Gastroesophageal sphincter (tissue), 4 donors: ENCODE measurements at places on chromosomes 7 and 10. TPM values are rescaled to one million over a fixed set of nuclear protein-coding genes. Genes with fewer than 3 reads are reported as not detected.
A peak's percentile ranks its signal among the peaks of the same experiment; 100 is the strongest.

- no peak overlapping the region for H3K4me3 ChIP-seq
- H3K4me1 ChIP-seq: peaks cover 7% of the 10 kb centered on the region
- no peaks in the 10 kb centered on the region for H3K36me3 ChIP-seq
- H3K27me3 ChIP-seq: peaks cover 7% of the 10 kb centered on the region
- no peak for ATAC-seq
- no peak overlapping the region for H3K27ac ChIP-seq
Measured at GRCh38 chr10:28938745-28939144, 261.4 kb downstream of the BAMBI start.

- H3K27me3 ChIP-seq: peaks cover 50% of the 10 kb centered on the region
- H3K27ac ChIP-seq: no peak overlapping the region
- ATAC-seq: no peak
- no peaks in the 10 kb centered on the region for H3K36me3 ChIP-seq
- peak overlapping the region; percentile 49 for H3K4me3 ChIP-seq
- peaks cover 11% of the 10 kb centered on the region for H3K4me1 ChIP-seq
Measured at GRCh38 chr10:84541289-84541637, 212.9 kb downstream of the CCSER2 start.

DNA sequence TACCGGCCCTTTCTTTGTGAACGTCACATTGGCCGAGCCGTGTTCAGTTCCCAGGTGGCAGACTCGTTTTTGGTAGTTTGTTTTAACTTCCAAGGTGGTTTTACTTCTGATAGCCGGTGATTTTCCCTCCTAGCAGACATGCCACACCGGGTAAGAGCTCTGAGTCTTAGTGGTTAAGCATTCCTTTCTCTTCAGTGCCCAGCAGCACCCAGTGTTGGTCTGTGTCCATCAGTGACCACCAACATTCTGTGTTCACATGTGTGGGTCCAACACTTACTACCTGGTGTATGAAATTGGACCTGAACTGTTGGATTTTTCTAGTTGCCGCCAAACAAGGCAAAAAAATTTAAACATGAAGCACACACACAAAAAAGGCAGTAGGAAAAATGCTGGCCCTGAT, 9.9 kb upstream of the CSGALNACT2 start:
- H3K36me3 ChIP-seq: no peaks in the 10 kb centered on the region
- no peak overlapping the region for H3K27ac ChIP-seq
- ATAC-seq: no peak
- H3K4me1 ChIP-seq: no peaks in the 10 kb centered on the region

DNA sequence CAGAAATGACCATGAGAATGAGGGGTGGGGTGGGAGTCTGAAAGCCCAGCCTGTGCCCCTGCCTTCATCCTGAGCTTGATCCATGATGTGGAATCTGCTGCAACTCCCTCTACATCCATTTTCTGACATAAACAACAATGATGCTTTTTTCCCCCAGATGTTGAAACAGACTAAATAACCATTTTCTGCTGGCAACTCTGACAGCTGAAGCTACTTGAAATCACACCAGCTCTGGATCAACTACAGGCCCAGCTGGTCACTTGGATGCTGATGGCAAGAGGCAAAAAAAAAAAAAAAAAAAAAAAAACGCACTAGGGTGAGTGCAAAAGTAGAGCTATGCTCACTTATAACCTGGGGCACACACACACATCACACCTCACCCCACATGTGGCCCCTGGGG, 74.2 kb downstream of the FAM107B start:
- H3K27me3 ChIP-seq: no peaks in the 10 kb centered on the region
- no peak for ATAC-seq
- H3K4me1 ChIP-seq: no peaks in the 10 kb centered on the region
- no peaks in the 10 kb centered on the region for H3K36me3 ChIP-seq
- H3K27ac ChIP-seq: no peak overlapping the region

GRCh38 chr10:7696545-7696944, 6.6 kb upstream of the ITIH2 start:
- peak overlapping the region; percentile 37 for H3K27ac ChIP-seq
- ATAC-seq: peak; percentile 83
- H3K36me3 ChIP-seq: no peaks in the 10 kb centered on the region
- H3K27me3 ChIP-seq: peaks cover 9% of the 10 kb centered on the region

DNA sequence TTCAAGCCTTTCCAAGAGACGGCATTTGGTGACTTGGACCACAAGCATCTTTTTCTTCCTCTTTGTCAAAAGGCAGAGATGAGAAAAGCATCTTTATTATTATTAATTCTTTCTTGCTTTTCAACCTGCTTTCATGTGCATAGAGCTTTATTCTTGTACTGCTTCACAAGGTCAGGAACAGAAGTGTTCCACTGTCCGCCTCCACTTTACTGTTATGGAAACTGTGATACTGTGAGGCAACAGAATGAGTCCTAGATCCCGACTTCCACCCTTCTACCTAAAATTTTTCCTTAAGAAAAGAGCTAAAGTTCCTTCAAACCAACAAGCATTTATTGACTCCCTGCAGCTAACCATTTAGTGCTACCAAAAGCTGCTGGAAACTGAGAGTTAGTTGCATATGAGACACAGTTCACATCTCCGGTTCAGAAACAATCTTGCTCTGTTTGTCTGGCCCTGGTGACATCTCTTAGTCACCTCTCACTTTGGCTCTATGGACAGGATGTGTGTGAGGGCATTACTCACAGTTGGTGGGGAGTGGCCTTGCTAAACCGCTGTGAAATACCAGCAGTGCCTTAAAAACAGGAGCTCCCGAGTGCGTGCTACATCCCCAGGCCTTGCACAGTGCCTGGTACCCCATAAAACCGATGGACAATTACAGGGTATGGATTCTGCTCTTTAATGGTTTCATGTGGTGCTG, 77.1 kb upstream of the TRIL start:
- H3K4me3 ChIP-seq: no peak overlapping the region
- no peaks in the 10 kb centered on the region for H3K4me1 ChIP-seq
- no peaks in the 10 kb centered on the region for H3K27me3 ChIP-seq
- ATAC-seq: peak; percentile 51

- peaks cover 6% of the 10 kb centered on the region for H3K4me1 ChIP-seq
- H3K4me3 ChIP-seq: no peak overlapping the region
- no peaks in the 10 kb centered on the region for H3K27me3 ChIP-seq
- peak overlapping the region; percentile 41 for H3K27ac ChIP-seq
- ATAC-seq: no peak
Measured at GRCh38 chr10:114329634-114330365, 74.5 kb downstream of the AFAP1L2 start.

- no peak overlapping the region for H3K4me3 ChIP-seq
- H3K4me1 ChIP-seq: no peaks in the 10 kb centered on the region
- no peak overlapping the region for H3K27ac ChIP-seq
- no peaks in the 10 kb centered on the region for H3K27me3 ChIP-seq
- H3K36me3 ChIP-seq: no peaks in the 10 kb centered on the region
- ATAC-seq: no peak
Measured at GRCh38 chr7:12839508-12840153, 152.2 kb downstream of the ARL4A start.

- ATAC-seq: no peak
- no peaks in the 10 kb centered on the region for H3K27me3 ChIP-seq
- H3K4me1 ChIP-seq: no peaks in the 10 kb centered on the region
- no peak overlapping the region for H3K4me3 ChIP-seq
- no peaks in the 10 kb centered on the region for H3K36me3 ChIP-seq
Measured at GRCh38 chr10:114015708-114016107, 28.0 kb upstream of the ADRB1 start.

DNA sequence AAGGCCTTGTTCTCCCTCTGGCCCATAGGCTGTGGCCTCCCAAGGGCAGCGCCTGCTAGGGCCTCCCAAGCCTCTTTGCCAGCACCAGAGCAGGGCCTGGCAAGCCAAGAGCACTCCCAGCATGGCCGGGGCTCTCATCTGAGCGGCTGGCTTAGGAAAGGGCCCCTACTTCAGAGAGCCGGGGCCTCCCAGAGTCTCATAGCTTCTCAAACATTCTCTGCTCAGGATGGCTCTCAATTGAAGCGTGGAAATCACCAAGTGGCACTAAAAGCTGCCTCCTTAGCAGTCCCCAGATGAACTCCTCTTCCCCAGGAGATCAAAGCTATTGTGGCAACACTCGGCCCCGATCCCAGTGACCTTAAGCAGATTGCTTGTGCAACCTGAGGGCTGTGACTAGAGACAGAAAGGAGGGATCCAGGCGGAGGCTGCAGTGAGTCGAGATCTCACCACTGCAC, 69.4 kb downstream of the FAM53B start:
- H3K27me3 ChIP-seq: no peaks in the 10 kb centered on the region
- no peak overlapping the region for H3K4me3 ChIP-seq
- no peak overlapping the region for H3K27ac ChIP-seq
- peaks cover 7% of the 10 kb centered on the region for H3K36me3 ChIP-seq
- H3K4me1 ChIP-seq: peaks cover 96% of the 10 kb centered on the region

GRCh38 chr7:52017802-52018679, 701.4 kb upstream of the COBL start:
- no peak for ATAC-seq
- no peak overlapping the region for H3K27ac ChIP-seq
- no peaks in the 10 kb centered on the region for H3K36me3 ChIP-seq
- no peaks in the 10 kb centered on the region for H3K4me1 ChIP-seq

- ATAC-seq: no peak
- H3K27ac ChIP-seq: no peak overlapping the region
- H3K27me3 ChIP-seq: no peaks in the 10 kb centered on the region
- H3K4me1 ChIP-seq: peaks cover 25% of the 10 kb centered on the region
Measured at GRCh38 chr7:6256109-6256483, 16.3 kb downstream of the CYTH3 start.

DNA sequence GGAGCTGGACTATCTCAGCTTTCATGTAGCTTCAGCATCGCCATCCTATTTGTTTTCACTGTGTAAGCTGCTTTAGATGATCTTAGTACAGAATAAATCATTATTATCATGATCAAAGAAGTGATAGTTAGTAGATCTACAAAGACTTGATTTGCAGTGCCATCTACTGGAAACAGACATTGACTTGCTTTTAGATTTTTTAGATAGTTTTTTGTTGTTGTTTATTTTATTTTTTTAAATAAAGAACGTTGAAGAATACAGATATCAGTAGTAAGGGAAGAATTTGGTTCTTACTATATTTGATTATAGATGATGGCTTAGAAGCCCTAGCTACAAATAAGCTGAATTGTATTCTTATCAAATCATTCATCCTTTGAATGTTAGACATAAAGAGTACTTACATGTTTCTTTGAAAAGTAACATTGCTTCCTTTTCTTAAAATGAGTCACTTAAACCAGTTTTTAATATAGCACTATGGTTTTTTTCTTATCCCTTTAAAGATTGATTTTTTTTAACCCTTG, 6.3 kb upstream of the SFMBT2 start:
- H3K27me3 ChIP-seq: peaks cover 26% of the 10 kb centered on the region
- no peak overlapping the region for H3K4me3 ChIP-seq
- no peak overlapping the region for H3K27ac ChIP-seq

DNA sequence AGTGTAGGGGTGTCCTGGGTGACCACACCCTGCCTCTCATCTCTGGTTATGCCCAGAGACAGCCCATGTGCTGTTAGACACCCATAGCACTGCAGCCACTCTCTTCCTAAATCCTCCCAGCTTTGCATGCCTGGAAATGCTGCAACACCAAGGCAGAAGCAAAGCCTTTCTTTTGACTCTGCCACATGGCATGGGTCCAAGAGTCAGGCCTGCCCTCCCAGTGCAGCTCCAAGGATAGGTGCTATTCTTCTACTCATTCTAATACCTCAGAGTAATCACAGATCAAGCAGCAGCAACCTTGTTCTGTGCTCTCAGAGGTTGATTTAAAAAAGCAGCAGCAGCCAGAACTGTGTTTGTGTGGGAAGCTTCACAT, 23.4 kb downstream of the FRMPD2 start:
- H3K36me3 ChIP-seq: no peaks in the 10 kb centered on the region
- no peaks in the 10 kb centered on the region for H3K4me1 ChIP-seq
- H3K4me3 ChIP-seq: no peak overlapping the region
- no peaks in the 10 kb centered on the region for H3K27me3 ChIP-seq

DNA sequence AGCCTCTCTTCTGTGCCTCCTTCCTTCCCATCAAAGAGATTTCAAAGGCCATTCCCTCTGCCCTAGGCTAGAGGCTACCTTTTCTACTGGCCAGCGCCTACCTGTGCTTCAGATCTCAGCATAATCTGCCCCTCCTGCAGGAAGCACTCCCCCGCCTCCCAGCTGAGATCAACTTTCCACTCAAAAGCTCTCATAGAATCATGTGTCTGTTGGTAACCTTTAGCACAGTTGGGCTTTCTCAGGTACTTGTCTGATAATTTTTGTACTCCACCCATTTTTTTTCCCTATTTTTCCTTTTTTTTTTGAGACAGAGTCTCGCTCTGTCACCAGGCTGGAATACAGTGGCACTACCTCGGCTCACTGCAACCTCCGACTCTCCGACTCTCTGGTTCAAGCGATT, 231.0 kb upstream of the PRSS58 start:
- no peaks in the 10 kb centered on the region for H3K4me1 ChIP-seq
- H3K36me3 ChIP-seq: no peaks in the 10 kb centered on the region
- no peak overlapping the region for H3K27ac ChIP-seq
- no peak overlapping the region for H3K4me3 ChIP-seq
- H3K27me3 ChIP-seq: peaks cover 15% of the 10 kb centered on the region

DNA sequence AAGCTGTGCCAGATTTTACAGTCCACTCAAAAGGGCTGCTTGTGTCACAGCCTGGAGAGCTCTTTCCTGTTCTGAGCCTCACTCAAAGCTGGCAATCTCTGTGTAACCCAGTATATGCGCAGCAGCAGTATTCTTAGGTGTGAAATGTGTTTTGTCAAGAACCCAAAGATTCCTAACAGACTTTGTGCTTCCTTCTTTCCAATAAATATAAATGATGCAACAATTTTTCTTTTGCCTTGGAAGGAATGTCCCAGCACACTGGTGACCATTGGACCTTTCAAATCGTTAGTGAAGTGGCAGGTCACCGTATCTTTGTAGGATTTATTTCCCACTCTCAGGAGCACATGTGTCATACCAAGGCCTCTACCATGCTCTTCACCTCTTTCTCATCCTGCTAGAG, 5.6 kb upstream of the ZC3HAV1 start:
- no peaks in the 10 kb centered on the region for H3K36me3 ChIP-seq
- no peaks in the 10 kb centered on the region for H3K4me1 ChIP-seq
- H3K27ac ChIP-seq: no peak overlapping the region
- no peak for ATAC-seq
- peaks cover 21% of the 10 kb centered on the region for H3K27me3 ChIP-seq

DNA sequence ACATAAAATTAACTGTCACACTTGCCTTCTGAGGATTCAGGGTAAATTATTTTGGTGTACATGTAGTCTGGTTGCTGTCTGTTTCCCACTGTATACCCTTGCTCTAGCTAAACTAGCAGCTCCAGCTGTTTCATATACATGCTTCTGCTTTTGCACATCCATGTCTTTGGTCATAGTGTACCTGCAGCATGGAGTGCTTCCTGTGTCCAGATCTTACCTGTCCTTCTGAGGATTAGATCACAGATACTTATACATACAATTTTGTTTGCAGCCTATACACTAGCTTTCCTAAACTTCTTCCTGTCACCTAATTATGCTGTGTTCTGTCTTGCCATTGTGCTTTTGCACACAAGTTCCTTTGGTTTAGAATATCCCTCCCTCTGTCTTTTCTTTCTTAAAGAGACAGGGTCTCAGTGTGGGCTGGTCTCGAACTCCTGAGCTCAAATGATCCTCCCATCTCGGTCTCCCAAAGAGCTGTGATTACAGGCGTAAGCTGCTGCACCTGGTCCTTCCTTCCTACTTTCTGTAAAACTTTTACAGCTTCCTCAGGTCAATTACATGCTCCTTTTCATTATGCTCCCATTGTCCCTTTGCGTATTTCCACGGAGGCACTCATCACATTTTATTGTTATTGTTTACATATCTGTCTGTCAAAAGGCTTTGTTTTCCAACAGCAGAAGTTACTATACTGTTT, 33.8 kb downstream of the TPST1 start:
- ATAC-seq: no peak
- no peak overlapping the region for H3K27ac ChIP-seq
- no peaks in the 10 kb centered on the region for H3K4me1 ChIP-seq
- no peaks in the 10 kb centered on the region for H3K36me3 ChIP-seq

SFTPD gene
- total RNA-seq: not detected

VPS41 gene
- 33.7 TPM for total RNA-seq

CNTNAP2 gene
- total RNA-seq: 3.0 TPM

CWF19L1 gene
- 16.5 TPM for total RNA-seq
